ENCODE measurements at places on chromosomes 4 and X. TPM values are rescaled to one million over a fixed set of nuclear protein-coding genes. Genes with fewer than 3 reads are reported as not detected.

BRCC3 gene
- polyA plus RNA-seq, result 9.8 TPM

PDE5A gene
- 4.3 TPM for polyA plus RNA-seq

MAML3 gene
- 3.8 TPM for polyA plus RNA-seq

GPR143 gene
- 2.2 TPM for polyA plus RNA-seq

RNF175 gene
- 0.12 TPM for polyA plus RNA-seq

RHOXF2 gene
- not detected for polyA plus RNA-seq

ENAM gene
- not detected for polyA plus RNA-seq

IRS4 gene
- 0.01 TPM for polyA plus RNA-seq

CT45A3 gene
- polyA plus RNA-seq, result not detected

TBL1X gene
- 5.8 TPM for polyA plus RNA-seq
